ENCODE measurements at places on chromosomes 6 and 20.
A peak's percentile ranks its signal among the peaks of the same experiment; 100 is the strongest.

DNA sequence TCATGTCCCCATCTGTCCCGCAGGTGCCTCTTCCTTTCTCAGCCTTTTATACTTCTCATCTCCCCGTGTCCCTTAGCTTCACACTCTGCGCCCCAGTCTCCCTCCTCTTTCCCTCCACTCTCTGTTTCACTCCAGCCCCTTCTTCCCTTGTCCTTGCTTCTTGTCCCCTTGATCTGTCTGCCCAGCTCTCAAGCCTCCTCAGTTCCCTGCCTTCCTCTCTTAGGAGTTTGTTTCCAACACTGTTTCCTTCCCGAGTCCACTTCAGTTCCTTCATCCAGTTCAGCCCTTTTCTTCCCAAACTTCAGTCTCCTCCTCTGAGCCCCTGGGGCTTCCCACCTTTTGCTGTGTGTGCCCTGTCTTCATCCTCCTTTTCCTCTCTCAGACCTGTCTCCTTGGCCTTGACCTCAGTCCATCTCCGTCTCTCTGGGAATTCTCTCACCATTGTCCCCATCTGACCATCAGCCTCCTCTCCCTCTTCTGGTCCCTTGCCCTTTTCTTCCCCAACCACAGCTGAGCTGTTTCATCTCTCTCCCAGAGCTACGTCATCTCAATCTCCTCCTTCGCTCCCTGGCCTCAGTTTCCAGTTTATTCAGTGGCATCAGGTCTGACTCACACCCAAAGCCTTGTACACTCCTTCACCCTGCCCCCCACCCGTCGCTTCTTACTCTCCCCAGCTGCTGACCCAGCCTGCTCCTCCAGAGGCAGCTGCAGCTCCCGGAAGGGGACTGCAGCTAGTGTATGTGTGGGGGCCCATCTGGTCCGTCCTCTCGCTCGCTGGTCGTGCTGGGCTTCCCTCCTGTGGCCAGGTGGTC lies 2.7 kb upstream of the DDR1 start:
- DNase-seq = no peak

- peak; percentile 11 for DNase-seq
Measured at GRCh38 chr20:50885781-50886180, 45.5 kb downstream of the ADNP start.

DNA sequence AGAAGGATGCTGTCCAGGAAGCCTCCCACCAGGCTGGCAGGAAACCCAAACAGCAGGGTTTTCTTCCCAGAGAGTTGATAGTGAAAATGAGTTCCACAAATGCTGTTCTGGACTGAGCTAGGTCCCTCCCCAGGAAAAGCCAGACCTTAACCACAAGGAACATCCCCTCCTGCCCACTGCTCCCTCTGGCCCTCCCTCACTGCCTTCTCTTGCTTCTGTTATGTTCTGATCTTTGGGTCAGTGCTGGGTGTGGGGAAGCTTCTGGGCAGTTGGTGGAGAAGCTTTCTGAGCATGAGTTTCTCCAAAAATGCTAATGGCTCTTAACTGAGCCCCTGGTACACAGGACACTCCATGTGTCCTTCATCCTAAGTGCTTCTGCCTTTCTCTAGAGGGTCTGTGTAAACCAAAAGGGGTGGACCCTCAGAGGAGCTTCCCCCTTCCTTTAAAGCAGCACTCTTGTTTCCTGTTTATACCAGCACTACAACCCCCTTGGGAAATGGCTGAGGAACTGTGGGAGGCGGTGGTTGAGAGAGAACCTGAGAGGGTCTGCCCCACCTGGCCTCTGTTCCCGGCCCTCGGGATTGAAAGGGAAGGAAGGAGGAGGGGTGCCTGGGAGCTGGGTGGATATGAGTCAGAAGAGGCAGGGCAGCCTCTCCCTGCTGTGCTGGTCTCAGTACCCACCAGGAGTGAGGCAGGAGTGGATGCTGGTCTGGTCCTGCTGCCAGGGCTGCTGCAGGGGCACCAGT lies 42.0 kb downstream of the CDS2 start:
- DNase-seq = no peak

- DNase-seq = no peak
Measured at GRCh38 chr6:155235087-155235486, 28.7 kb upstream of the CLDN20 start.

DNA sequence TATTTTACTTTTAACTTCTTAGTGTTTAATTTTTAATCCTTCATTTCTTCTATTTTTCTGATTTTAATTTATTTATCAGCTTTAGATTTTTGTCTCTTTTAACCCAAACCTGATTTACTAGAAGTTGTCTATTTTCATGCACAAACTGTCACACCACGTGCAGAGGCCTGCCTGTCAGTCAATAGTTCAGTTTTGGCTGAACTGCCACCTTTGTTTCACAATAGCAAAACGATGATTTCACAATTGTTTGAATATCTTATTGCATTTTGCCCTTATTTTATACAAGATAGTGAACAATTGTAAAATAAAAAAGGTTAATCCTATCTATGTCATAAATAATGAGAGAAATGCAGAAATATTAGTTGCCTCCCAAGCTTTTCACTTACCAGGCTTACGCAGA lies 24.0 kb upstream of the PPP1R3G start:
- DNase-seq = no peak

DNA sequence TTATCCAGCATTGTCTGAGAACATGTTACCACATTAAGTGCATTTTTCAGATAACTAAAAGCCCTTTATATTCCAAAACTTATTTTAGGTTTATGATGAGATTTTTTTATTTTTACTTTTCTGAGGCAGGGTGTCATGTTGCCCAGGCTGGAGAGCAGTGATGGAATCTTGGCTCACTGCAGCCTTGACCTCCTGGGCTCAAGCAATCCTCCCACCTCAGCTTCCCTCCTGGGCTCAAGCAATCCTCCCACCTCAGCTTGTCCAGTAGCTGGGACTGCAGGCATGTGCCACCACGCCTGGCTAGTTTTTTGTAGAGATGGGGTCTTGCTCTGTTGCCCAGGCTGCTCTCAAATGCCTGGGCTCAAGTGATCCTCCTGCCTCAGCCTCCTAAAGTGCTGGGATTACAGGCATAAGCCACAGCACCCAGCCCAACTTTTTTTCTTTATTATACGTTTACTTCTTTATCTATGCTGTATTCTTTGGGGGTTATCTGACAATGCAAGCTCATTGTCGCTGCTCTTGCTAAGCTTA lies 6.2 kb downstream of the DYNLT1 start:
- peak; percentile 52 for DNase-seq

Measured in tibial artery (tissue), 4 donors.